ENCODE measurements at places on chromosomes 16 and 17.

GRCh38 chr16:27718201-27719105 is 168.5 kb downstream of the KATNIP start:
- no peak for DNase-seq

- no peak for DNase-seq
Measured at GRCh38 chr16:60704726-60705125, 1331.5 kb downstream of the CDH8 start.

- no peak for DNase-seq
Measured at GRCh38 chr17:74493331-74493833, 26.9 kb downstream of the CD300A start.

GRCh38 chr16:30085247-30085646 is 6.5 kb downstream of the TBX6 start:
- DNase-seq, result no peak
